ENCODE measurements at places on chromosomes 7 and 10.
A peak's percentile ranks its signal among the peaks of the same experiment; 100 is the strongest.

- no peak for DNase-seq
Measured at GRCh38 chr10:29924436-29924835, 134.9 kb downstream of the JCAD start.

DNA sequence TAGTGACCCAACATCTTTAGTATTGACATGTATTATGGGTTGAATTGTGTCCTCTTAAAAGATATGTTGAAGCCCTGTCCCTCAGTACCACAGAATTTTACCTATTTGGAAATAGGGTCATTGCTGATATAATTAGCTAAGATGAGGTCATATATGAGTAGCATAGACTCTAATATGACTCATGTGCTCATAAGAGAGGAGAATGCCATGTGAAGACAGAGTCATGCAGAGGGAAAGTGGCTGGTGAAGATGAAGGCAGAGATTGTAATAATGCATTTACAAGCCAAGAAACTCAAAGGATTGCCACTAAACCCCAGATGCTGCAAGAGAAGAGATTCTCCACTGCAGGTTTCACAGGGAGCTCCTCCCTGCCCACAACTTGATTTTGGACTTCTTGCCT, 496.4 kb downstream of the KIF20B start:
- no peak for DNase-seq

- no peak for DNase-seq
Measured at GRCh38 chr10:132836248-132836831, 50.4 kb upstream of the NKX6-2 start.

DNA sequence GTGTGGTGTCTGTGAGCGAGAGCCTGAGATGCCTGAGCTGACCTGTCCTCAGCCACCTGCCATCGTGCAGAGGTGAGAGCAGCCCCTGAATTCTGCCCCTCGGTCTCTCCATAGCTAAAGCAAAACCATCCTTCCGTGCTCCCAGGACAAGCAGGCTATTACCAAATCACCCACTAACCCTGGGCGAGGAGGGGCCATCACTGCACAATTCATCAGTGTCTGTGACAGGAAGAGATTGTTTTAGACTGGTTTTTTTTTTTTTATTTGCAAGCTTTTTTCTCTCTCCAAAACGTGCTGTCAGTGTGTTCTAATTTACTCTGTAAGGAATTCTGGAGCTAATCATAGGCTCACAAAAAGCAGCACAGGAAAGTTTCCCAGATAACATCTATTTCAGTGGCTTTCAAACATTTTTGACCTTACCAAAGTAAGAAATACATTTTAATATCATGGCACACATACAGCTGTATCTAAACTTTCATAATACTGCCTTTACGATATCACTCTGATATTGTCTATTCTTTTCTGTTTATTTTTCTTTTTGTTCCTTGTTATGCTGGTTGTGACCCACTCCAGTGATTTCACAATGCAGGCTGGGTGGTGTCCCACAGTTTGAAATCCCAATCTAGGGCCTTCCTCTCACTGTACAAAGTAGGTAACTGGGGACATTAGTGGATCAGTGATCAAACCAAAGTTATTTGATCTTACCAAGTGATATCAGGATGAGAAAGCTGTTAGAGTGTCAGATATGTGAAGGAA, 62.8 kb downstream of the EGFR start:
- no peak for DNase-seq

DNA sequence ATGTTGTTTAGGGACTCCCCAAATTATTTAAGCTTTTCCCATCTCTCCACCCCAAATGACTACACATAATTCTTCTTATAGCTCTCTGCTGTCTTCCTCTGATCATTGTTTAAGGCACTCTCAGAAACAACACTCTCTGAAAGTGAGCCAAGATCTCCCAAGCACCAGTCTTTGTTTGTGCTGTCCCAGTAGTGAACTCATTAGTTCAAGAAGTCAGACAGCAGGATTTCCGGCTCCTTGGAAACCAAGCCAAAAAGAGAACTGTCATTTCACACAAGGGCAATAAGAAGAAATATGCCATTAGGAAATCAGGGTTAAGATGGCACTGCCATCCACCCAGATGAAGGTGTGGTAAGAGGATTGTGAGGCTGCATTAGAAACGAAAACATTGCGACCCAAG, 83.1 kb downstream of the FZD1 start:
- no peak for DNase-seq

DNA sequence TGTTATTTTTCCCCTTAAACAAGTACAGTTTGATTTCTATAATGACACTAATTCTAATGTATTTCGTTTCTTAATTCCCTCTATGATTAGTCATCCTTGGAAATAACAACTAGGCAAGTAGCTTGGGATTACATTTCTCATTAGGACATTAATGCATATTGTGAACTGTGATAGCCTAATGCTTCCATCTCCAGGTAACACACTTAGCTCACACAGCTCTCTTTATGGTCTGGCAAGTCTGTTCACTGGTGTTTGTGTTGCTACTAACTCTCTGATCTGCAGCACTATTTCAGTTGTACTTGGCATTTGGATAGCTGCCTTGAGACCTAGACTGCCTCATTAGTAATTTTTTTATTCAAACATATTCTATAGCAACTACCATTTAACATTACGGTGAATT, 853.2 kb downstream of the SORCS3 start:
- no peak for DNase-seq

- no peak for DNase-seq
Measured at GRCh38 chr10:109205929-109206585, 717.3 kb downstream of the XPNPEP1 start.

DNA sequence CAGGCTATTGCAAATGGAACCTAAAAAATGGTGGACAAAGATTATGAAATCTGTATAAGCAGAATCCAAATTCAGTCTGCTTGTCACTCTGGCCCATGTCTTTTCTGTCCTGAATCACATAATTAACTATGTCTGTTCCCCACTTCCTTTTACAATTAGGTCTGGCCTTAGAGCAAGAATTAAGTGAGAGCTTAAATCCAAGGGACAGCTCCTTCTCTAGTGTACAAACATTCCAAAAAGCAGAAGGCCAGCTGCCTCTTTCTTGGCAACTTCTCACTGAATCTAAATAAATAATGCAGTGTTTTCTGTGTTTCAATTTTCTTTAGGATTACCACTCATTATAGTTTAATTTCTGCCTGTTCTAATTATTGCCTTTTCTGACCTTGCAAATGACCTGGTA, 39.3 kb upstream of the NEBL start:
- DNase-seq, result no peak

GRCh38 chr10:46523119-46523961, 33.1 kb downstream of the GPRIN2 start:
- DNase-seq, result no peak

DNA sequence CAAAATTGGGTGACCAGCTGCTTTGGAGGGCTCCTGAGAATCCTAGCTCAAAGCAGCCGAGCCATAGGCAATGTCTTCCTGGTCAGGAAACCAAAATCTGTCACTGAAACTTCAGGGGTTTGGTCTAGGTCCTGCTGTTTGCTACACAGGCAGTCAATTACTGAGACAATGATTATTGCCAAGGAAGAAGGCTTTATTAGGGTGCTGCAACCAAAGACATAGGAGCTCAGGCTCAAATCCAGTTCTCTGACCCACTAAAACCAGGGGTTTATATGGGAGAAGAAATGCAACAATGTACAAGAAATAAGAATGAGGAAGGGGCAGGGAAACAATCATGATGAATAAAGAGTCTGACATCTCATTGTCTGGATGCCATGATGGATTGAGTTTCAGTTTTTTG, 410.3 kb upstream of the ZWINT start:
- DNase-seq, result no peak

DNA sequence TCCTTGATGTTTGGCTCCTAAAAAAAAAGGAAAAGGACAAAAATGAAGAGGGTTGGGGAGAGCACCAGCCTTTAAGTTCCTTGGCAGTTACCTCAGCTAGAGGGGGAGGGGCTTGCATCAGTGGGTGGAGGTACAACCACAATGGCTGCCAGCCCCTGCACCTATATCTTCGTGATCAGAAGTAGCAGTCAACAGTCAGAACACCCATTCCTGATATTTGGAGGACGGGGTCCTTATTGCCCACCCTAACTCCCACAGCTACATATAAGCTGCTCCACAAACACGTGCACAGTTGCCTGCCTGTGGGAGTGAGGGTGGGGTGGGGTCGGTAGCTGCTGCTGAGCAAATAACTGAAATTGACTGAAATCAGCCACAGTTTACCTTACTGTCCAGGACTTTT, 26.2 kb downstream of the C1GALT1 start:
- no peak for DNase-seq

GRCh38 chr10:120813085-120813484, 38.1 kb upstream of the WDR11 start:
- DNase-seq, result no peak

- DNase-seq, result no peak
Measured at GRCh38 chr10:15214237-15214636, 45.7 kb upstream of the NMT2 start.

- DNase-seq, result no peak
Measured at GRCh38 chr7:134276951-134277350, 39.8 kb downstream of the SLC35B4 start.

GRCh38 chr10:59181668-59182067, 5.2 kb downstream of the PHYHIPL start:
- DNase-seq, result no peak

GRCh38 chr10:86046845-86047460, 319.6 kb downstream of the GRID1 start:
- no peak for DNase-seq

DNA sequence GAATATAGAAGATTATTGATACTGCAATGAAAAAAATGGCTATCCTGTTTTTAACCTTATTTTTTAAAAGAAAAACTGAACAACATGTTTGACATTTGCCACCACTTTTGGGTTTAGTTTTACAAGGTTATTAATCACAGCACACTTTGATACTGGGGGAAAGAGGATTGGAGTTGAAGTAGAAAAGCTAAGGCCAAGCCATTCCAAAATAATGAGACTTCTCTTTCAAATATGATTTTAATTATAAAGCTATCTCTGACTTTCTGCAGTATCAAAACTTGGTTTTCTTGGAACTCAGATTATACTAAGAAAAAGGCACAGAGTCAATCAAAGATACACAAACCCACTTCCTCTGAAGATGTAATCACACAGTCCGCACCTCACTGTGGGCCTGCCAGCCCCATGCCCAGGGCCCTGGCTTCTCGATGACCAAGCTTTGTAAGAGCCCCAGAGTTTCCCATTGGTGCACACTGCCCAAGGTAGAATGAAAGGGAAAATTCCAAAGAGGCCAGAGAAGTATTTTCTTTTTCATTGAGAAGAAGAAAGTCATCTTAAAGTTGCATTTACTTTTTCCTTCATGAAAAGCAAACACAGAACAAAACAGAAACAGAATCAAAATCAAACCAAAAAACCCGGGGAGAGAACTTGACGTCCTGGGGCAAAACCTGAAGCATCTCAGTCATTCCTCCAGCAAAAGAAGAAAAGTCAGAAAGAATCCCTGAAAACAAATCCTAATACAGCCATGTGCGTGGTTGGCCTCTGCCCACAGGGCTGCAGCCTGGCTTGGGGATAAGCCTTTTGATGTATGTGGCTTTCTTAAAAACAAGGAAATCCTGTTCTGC, 187.7 kb upstream of the KLF6 start:
- no peak for DNase-seq

- no peak for DNase-seq
Measured at GRCh38 chr7:137283153-137283552, 60.4 kb downstream of the PTN start.

DNA sequence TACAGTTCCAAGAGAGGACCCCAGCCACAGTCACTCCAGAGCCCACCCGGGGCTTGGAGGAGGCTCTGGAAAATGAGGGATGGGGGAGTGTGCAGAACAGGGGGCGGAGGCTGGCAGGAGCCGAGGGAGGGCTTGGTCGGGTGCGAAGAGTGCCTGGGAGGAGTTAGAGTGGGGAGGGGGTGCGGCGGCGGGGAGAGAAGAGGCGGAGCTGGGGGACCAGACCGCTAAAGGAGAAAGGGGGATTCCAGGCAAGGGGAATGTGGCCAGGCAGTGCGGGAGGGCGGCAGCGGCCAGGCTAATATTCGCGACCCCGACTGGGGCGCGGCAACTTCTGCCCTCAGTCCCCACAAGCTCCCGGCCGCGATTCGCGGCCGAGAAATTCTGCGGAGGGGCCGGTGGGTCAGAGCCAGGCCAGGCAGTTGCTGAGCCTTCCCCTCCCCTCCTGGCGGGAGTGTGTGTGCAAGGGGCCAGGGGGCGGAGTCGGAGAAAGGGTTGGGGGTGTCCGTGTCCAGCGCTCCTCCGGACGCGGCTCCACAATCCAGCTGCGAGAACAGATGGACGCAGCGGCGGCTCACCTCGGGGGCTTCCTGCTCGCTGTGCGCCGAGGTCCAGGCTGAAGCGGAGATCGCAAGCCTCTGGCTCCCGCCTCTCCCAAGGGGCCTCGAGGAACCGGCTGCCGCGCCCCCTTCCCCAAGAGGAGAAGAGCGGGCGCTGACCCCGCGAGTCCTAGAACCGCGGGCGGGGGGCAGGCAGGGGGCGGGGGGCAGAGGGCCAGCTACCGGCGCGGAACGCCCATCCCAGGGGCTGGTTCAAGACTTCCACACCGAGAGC, 612 bp upstream of the SLC18A3 start:
- no peak for DNase-seq

GRCh38 chr10:50422259-50422658, 170.9 kb upstream of the ASAH2 start:
- DNase-seq, result no peak

DNA sequence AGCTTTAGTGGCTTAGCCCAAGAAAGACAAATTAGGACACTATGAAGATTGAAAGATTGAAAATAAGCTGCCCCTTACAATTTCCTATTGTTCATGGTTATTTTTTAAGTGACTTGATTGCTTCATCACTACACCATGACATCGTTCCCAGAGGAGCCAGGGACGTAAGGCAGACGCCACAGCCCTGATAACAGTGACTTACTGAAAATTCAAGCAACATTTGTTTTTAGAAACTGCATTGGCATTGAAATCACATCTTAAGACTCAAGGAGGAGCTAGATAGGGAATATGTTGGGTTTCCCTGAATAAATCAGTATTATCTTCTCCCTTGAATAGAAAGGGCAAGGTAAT, 38.7 kb upstream of the ANK3 start:
- DNase-seq, result no peak

DNA sequence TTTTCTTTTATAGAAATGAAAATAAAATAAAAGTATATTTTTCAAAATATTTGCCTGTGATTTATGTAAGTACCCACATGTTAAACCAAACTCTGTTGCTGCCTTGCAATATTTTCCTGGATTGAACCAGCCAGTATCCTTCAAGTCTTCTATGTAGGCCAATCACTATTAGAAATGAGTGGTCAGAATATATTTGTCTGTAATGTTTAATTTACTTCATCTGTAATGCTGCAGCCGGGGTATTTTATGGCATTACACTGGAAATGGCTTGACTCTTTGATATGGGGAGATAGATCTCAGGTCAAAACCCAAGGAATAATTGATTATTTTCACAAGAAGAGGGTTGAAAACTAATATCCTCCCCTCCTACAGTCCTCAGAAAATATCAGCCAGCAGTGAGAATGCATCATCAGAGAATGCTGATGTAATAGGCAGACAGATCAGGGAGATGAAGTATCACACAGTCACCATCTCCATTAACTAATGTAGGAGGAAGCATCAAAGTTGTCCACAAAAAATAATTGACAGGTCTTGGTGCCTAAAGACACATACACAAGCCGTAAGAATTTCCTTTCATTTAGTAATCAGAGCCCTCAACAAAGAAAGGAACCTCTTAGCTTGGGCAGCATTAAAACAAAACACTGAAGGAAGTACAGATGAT, 82.5 kb downstream of the VWDE start:
- no peak for DNase-seq

GRCh38 chr7:25894002-25894901, 257.7 kb upstream of the NFE2L3 start:
- DNase-seq, result no peak

GRCh38 chr7:70597066-70597465, 534.9 kb upstream of the GALNT17 start:
- DNase-seq, result no peak

- peak; percentile 61 for DNase-seq
Measured at GRCh38 chr10:132364594-132364970, 32.4 kb upstream of the PWWP2B start.

All from activated naive CD8-positive, alpha-beta T cell treated with anti-CD3 and anti-CD28 coated beads, Interleukin-2, amount 50 U/mL, for 16 hours (primary cell).